Iris pigment epithelial cell (primary cell): ENCODE measurements at places on chromosomes 16 and 17.

DNA sequence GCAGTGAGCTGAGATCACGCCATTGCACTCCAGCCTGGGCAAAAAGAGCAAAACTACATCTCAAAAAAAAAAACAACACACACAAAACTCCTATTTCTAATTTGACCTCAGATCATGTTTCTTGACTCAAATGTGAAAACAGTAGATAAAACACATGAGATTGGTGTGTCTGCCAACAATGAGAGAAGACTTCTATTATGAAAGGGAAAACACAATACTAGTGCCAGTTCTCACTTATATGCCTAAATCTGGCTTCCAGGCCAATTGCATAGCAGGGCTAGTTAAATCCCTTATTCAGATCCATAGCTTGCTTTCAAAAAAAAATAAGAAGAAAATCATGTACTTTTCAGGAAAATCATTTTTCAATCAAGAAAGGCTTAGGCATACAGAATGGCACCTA lies 39.4 kb downstream of the AP1G1 start:
- DNase-seq = no peak

DNA sequence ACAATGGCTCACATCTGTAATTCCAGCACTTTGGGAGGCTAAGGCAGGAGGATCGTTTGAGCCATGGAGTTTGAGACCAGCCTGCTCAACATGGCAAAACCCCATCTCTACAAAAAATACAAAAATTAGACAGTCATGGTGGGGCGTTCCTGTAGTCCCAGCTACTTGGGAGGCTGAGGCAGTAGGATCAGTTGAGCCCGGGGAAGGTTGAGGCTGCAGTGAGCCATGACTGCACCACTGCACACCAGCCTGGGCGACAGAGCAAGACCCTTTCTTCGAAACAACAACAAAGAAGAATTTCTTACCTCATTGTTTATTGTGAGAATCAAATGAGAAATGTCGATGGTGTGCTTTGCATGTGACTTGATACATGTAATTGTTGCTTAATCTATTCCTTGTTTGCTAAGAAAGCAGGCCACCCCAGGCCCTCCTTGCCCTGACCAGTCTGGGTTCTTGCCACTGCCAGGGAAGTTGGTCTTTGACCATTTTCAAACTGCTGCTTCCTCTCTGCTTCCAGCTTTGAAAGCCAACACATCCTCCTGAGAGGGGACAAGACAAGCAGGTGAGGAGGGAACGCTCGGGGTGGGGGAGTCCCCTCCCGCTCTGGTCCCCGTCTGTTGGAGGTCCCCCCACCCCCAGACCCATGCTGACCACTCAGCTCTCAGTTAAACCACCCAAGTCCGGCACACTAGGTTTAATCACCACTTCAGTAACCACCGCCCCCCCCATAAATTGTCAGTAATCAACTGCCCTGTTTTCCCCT lies 47.3 kb upstream of the CPNE2 start:
- DNase-seq = peak; percentile 51

DNA sequence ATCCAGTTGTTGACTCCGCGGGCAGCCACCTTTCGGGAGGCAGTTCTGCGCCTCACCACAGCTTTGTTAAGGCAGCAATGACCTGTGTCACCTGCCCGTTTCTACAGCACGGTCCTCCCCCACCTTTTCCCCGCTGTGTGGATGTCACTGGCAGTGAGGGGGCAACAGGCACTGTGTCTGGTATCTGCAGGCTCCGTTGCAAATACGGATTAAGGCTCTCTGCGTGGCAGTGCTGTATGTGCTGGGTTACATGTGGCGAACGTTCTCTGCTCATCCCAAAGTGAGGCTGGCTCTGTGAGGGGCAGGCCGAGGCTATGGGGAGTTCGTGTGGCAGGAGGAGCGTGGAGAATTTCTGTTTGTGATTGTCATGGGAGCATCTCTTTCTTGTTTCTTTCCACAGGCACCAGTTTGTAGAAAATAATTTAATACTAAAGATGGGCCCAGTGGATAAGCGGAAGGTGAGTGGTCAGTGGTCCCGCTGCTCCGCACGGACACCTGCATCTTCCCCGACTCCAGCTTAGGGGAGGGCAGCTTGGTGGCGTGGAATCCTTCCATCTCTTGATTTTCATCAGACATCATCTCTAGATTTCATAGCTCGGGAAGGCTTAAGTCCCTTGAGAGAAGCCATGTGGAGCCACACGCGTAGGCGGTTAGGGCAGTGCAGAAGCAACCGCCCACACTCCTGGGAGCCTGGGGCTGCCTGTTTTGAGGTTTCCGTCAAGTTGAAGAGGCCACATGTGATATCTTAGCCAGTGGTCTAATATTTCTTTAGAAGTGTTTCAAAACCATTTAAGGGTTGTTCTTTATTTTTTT lies 57.8 kb downstream of the PDPK1 start:
- DNase-seq = no peak

GRCh38 chr16:3065742-3066439 lies 451 bp downstream of the IL32 start:
- no peak for DNase-seq

DNA sequence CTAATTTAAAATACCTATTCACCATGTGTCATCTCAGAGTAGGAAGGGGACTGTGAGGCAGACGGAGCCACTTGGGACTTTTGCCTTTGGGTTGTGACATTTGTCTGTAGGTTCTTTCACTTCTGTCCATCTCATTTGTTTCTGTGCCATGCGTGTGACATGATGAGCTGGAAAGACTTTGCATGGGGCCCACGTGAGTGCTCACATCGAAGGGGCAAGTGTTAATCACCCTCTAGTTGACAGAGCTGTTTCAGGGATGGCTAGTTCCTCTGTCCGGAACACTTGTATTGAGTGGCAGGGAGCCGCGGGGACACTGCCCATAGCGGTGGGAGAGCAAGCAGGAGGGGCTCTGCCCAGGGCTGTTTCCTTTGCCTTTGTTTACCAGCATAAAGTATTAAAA lies 112.0 kb downstream of the RPTOR start:
- DNase-seq = no peak

- DNase-seq = no peak
Observed at GRCh38 chr17:42453439-42453838, 5.2 kb upstream of the ATP6V0A1 start.

DNA sequence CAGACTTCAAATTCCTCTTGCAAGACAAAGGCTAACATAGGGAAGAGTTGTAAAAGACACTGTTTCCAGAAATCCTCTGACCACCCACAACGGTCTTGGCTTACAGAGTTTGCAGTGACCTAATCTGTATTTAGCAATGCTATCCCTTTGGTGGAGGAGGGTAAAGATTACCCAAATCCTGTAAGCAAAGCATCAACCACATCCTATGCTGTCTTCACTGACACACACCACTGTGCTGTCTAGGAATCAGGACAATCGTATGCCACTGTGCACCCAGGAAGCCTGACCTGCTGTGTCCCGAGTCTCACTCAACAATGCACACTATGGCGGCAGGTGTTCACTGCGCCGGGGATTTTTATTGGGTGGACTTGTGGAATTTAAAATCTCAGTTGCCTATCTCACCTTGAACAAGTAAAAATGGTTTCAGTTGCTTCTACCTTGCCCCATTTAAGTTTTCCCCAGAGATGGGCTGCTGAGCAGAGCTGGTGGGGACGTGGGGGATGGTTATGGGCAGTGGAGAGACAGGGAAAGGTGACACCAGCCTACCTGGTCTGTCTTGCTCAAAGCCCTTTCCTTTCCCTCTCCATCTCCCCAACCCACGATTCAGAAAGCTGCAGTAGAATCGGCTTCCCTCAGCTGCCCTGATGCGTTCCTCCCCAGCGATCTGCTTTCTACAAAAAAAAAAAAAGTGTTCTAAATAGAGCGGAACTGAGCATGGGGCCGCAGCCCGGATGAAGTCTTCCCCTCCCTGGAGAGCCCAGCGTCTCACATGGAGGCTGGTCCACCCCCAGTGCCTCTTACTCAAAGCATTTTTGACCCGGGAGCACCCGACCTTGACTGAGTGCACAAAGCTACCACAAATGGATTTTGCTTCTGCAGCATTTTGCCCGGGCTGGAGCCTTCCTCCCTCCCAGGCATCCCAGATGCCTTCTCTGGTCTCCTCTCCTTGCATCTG lies 271.5 kb downstream of the SOX9 start:
- peak; percentile 90 for DNase-seq

DNA sequence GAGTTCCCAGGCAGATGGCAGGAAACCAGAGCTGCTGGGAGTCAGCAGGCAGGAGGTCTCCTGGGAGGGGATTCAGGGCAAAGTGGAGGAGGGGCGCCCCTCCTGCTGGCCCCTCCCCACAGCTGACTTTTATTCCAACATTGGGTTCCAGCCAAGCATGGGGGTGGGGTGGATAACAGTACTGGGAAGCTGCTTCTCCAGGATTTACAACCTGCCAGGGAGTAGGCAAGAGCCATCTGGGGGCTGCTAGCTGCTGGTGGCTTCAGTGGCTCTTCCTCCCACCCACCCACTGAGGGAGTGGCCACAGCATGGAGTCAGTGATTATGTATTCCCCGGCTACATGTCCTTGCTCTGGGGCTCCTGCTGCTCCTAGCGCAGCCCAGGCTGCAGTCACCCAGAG lies 36.8 kb downstream of the TMEM132E start:
- no peak for DNase-seq

- DNase-seq = no peak
Observed at GRCh38 chr16:4747906-4748681, 13.8 kb downstream of the DNAAF8 start.

DNA sequence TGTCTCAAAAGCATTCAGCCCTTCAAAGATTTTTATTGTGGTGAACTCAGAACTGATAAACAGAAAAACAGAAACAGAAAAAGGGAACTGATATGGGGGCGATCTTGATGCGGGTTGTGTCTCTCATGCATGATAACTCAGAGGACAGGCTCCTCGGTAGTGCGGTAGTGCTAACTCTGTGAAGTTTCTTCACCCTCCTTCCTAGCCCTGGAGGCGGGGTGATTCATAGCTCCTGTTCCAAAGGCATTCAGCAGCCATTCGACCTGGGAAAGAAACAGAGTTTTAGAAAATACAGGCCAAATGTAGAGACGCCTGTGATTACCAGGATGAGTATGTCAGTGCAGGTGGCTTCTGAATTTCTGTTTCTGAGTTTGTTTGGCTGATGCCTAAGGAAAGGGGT lies 5.5 kb upstream of the MAF start:
- no peak for DNase-seq

DNA sequence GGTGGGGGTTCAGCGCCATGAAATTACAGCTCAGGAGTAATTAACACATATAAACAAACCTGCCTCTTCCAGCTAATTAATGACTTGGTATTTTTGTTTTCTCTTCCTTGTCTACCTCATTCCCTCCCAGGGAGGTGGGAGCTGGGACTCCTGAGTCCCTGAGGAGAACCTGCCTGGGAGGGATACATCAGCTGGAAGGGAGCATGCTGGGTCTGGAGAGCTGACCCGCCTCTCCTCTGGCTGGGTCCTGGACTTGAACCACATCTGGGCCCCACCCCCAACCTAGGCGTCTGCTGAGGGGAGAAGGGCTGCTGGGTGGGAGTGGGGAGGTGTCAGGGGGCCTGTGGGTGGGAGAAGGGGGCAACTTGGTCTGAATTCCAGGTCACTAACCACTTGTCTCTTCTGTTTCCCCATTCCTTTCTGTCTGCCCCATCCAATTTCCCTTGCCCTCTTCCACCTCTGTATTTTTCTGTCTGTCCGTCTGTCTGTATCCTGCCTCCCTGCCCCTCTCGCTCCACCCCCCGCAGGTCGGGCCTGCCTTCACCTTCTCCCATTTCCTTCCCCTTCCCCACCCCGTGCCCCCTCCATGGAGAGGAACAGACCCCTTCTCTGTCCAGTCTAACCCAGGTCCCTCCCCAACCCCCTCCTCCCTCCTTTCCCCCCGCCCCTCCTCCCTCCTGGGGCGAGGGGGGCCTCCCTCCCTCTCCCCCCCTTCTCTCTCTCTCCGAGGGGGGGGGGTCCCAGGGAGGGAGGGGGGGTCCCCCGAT lies at the start of gene NLGN2:
TSS of gene NLGN2 (plus strand) at position 361 of the 767 bp plus-strand sequence. CDS start 411 bp downstream, outside the sequence.
- no peak for DNase-seq

GRCh38 chr17:57655553-57655952 lies 89.5 kb downstream of the CCDC182 start:
- DNase-seq = no peak

DNA sequence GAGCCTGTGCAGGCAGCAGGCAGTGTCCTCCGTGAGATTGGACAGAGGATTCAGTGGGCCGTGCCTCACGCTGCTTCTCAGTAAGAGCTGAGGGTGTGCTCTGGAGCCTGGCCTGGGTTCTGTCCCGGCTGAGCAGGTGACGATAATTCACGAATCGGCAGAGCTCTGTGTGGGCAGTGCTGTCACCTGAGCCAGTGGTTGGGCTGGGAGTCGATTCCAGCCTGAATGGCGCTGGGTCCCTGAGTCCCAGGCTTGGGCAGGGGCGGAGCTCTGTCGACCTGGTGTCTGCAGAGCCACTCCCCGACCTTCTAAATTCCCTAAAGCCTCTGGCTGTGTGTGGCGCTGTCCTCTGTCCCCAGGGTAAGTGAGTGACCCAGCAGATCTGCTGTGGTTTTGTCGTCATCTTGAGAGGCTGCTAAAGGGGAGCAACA lies 8.4 kb downstream of the ACSF3 start:
- no peak for DNase-seq

DNA sequence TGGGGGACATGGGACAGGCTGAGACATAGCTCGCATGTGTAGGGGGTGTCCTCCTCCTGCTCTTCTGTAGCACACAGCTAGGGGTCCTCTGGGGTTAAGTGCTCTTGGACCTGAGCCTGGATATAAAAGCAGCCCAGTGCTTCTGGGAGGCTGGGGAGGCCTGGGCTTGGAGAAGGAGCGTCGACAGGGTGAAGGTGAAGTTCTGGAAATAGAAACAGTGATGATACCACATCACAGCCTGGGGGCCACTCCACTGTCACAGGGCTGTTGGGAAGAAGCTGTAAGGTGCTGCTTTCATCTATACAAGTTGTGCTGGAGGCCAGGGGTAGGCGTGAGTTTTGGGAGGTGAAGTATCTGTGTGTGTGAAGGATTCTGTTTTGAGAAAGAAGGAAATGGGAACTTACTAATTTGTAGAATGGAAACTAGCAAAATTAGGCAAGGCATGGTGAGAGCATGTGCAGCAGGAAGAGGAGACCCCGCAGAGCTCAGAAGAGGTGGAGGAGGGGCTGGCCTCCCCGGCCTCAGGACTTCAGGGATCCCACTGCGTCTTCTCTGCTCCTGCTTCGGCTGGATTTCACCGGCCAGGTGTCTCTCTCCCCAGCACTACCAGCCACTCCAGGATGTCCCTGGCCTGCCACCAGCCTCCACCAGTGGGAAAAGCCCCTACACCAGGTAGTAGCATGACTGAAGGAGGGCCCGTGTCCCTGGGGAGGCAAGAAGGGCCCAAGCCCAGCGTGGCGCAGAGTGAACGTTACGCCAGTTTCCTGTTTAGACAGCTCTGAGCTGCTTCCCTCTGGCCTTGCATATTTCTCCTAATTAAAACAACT lies 19.4 kb downstream of the PLCG2 start:
- DNase-seq = no peak

- no peak for DNase-seq
Observed at GRCh38 chr16:7055443-7055842, 277.2 kb upstream of the RBFOX1 start.
